ENCODE measurements at places on chromosomes 16 and 17.

- peak; percentile 65 for DNase-seq
Observed at GRCh38 chr17:67993998-67994361, 2.3 kb downstream of the C17orf58 start.

DNA sequence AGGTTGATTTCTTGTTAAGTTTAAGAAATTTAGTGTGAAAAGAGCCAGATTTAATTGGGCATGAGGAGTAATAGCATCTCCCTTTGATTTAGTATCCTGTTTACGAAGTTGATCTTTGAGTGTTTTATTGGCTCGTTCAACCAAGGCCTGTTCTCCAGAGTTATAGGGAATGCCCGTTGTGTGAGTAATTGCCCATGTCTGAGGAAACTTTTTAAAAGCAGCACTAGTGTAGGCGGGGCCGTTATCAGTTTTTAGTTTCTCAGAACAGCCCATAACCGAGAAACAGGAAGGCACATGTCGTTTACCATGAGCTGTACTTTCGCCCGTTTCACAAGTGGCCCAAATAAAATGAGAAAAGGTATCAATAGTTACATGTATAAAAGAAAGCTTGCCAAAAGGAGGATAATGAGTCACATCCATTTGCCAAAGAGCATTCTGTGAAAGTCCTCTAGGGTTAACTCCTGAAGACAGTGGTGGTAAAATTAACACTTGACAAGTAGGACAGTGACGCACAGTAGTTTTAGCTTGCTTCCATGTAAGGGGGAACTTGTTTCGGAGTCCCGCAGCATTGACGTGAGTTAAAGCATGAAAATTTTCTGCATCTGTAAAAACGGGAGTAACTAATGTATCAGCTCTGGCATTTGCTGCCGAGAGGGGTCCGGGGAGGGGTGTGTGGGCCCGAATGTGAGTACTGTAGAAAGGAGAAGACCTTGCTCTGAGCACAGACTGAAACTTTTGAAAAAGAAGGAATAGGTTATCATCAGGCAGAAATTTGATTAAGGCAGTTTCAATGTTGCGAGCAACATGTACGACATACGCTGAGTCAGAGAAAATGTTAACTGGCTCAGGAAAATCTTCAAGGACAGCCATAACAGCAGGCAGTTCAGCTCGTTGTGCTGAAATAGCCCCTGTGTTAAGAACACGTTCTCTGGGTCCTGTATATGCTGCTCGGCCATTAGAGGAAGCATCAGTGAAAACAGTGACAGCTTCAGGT is 18.5 kb upstream of the KCTD5 start:
- no peak for DNase-seq

DNA sequence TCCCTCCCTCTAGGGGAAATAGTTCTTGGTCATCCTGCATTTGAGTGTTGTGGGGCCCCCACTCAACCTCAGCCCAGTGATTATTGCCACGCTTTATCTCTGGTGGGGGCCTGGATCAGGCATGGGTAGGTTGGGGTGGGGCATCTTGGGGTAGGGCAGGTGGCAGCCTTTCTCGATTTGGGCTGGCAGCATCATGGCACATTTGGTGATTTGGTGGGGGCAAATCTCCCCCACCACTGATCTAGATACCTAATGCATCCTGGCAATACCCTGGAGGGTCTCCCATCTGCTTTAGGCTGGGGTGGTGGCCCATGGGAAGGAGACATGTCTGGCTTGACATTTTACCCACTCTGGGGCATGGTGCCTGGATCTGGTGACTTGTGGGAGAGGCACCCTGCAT is 40.2 kb downstream of the NLRP1 start:
- DNase-seq = no peak

DNA sequence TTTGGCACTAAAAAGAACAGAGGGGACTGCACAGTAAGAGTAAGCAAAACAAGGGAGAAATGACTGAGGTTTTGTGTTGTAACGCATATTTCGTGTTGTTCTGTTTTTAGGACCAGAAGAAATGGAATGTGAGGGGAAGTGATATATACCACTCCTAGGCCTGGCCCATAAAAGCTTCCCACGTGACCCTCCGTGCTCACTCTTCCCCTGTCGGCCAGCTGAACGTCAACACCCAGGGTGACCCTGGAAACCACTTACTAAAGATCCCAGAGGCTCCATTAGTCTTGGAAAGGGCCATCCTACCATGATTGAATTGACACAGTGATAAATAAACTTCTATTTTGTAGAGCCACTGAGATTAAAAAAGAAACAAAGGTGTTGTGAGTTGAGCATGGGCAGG is 79.8 kb downstream of the HELZ start:
- DNase-seq = no peak

- no peak for DNase-seq
Observed at GRCh38 chr17:28053044-28053670, 10.7 kb downstream of the NLK start.

DNA sequence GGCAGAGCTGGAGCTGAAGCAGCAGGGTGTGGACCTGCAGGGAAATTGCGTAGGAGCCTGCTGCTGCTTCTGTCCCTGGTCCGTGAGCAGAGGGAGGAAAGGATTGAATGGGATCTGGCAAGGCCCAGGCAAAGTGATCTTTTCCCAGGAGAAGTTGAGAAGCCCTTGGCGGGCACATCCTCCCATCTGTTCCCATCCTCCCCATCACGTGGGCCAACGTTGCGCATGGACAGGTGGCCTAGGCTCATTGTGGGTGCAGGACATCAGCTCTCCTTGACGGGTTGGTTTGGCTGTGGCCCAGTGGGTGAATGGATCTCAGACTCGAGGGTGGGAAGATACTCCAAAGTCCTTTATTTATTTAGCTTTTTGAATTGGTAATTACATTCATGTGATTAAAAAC is 29.4 kb upstream of the POLR3E start:
- DNase-seq = no peak

- no peak for DNase-seq
Observed at GRCh38 chr17:64057701-64058263, 37.3 kb upstream of the ICAM2 start.

DNA sequence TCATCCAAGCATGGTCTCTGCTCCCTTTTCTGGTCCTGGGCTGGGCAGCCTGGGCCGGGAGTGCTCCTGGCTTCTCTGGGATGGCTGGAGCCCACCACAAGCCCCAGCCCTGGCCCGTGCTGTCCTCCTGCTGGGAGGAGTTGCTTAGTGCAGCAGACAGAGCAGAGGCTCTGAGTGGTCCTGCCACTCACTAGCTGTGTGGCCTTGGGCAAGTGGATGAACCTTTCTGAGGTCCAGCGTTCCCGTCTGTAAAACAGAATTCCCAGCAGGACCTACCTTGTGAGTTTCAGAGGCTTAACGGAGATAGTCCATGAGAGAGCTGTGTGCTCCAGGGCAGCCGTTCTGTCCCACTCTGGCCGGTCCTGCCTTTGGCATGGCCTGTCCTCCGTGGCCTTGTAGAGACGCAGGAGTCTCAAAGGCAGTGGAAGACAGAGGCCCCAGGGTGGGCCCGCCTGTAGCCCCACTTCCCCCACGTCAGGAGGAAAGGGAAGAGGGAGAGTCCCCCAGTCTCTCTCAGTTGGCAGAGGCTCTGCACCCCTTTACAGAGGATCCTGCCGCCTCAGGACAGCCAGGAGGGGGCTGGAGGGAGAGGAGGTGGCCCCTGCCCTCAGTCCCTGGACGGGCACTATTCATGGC is 7.8 kb downstream of the MYO15B start:
- no peak for DNase-seq

DNA sequence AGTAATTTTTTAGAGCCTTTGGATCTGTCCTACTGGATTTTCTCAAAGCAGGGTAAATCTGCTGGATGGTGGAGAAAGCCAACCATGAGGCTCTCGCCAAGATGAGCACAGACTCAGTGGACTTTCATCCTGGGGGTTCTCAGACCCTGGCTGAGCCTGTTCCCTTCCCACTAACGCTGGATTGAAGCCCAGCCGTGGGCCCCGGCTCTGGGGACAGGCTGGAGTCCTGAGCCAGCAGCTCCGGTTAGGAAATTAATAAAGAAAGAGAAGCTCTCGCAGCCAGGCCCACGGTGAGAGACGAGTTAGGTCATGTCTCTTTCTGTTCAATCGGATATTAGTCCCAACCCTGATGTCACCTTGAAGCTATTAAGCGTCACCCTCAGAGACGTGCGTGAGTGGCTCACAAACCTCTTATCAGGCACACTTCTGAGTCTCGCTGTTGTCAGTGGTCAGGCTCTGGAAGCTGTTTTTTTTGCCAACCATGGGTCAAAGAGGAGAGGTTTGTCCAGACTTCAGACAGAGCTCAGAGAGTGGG is 27.1 kb downstream of the MEOX1 start:
- no peak for DNase-seq

DNA sequence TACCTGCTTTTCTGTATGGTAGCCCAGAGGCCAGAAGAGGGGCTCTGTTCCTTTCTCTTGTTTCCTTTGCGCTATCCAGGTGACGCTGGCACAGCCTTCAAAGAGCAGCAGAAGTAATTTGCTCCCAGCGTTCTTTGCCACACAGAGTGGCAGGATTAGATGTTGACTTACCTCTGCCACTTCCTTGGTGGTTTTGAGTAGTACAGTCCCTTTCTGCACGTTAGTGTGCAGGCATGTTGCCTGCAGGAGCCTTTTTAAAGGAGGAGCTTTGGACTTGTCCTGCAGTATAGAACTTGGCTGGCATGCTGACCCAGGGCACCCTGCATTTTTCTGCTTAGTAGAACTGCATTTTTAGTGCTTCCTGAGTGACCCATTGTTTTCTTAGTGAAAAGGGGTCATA is at the start of gene ABCC11:
ABCC11 (minus strand) TSS at position 229 of the 400 bp plus-strand sequence. CDS start 15,618 bp downstream, outside the sequence.
- DNase-seq = no peak

DNA sequence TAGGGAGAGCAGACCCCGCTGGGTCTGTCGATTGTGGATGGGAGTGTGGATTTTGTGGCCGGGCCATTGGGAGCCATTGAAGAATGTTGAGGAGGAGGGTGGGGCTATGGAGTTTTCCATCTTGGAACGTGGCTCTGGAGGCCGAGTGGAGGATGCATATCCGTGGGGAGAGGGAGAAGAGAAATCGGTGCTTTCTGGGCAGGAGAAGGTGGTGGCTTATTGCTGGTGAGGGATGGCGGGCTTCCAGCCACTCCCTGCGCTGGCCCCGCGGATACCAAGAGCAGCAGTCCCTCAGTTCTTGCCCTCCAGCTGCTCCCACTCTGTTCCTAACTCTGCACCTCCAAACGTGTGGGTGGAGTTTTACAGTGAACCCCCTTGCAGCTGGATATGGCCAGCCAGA is 162.4 kb downstream of the CMIP start:
- no peak for DNase-seq

- DNase-seq = peak; percentile 68
Observed at GRCh38 chr16:14302399-14303181, 231.5 kb downstream of the MRTFB start.

GRCh38 chr17:8994319-8994718 is 27.0 kb upstream of the NTN1 start:
- peak; percentile 83 for DNase-seq

DNA sequence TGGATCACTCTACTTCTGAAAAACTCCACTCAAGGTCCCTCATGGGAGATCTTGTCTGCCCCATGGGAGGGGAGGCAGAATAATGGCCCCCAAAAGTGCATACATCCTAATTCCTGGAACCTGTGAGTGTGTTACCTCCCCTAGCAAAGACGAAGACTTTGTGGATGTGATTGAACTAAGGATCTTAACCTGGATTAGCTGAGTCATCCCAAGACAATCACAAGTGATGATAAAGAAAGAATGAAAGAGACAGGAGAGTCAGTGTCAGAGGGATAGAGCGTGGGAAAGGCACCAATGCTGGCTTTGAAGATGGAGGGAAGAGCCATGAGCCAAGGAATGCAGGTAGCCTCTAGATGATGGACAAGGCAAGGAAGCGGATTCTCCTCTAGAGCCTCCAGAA is 374.7 kb upstream of the DYNLRB2 start:
- DNase-seq = peak; percentile 1

- no peak for DNase-seq
Observed at GRCh38 chr17:38600416-38600815, 5.3 kb downstream of the SRCIN1 start.

GRCh38 chr17:46020023-46020761 is 21.1 kb downstream of the STH start:
- no peak for DNase-seq

GRCh38 chr16:56506941-56507340 is 12.9 kb downstream of the BBS2 start:
- no peak for DNase-seq

DNA sequence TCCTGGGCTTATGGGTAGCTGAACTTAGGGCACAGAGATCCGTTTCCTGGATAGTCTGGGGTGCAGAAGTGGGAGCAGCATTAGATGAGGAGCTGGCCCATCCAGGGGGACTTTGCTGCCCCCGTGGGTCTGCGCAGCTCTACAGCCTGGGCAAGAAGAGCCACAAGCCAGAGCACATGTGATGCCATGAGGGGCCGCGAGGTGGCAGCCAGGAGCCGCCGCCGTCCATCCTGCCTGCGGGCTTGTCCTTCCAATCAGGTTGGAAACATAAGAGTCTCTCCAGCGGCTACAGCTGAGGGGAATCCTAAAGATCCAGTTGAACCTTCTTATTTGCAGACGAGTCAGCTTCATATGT is 21.9 kb downstream of the C1QTNF1 start:
- DNase-seq = peak; percentile 74

DNA sequence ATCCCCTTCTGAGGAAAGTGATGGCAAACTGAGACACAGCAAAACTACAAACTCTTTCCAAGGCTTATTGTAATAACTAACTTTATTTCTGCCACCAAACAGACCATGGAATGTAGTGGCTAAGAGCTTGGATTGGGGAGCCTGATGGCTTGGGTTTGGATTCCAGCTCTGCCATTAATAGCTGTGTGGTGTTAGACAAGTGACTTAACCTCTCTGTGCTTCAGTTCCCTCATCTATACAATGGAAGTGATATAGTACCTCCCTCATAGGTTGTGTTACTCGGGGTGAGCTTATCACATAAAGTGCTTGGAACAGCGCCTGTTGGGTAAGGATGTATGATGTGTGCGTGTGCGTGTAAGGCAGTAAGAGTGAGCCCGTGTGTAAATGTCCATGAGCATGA is 5.9 kb upstream of the RNF112 start:
- DNase-seq = no peak

- peak; percentile 72 for DNase-seq
Observed at GRCh38 chr16:588639-588888, 1.3 kb upstream of the RAB40C start.

- DNase-seq = no peak
Observed at GRCh38 chr16:88927010-88927409, 50.0 kb downstream of the CBFA2T3 start.

DNA sequence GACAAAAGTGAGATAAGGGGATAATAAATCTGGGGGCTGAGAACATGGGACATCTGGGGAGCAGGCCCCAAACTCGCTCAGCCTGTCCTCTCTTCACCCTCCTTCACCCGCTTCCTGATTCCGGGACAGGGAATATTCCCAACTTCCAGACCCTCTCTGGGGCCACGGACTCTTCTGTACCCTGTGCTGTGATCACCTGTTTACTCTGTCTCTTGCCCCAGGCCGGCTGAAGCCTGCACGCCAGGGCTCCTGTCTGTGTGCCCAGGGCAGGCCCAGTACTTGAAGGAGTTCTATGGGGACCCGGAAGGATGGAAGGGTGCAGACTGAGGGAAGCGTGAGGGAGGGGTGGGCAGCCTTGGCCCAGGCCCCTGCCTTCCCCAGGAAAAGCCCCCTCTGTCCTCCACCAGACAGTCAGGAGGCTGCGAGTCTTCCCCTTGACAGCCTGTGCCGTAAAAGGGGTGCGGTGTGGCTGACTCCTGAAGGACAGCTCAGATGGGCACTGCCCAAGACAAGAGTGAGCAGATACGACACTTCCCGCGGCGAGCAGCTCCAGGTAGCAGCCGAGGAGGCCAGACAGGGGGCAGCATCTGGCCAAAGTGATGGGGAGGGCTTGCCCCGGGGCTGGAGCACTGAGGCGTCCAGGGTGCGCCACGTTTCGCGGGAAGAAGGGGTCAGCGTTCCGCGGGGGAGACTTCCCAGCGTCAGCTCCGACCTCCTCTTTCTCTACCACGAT is 1.0 kb upstream of the CCNF start:
- DNase-seq = peak; percentile 76

GRCh38 chr16:15749371-15749770 is 99.3 kb downstream of the NDE1 start:
- DNase-seq = peak; percentile 32
